ENCODE measurements at places on chromosomes 6 and 20.

GRCh38 chr6:117352466-117353081, 73.2 kb downstream of the ROS1 start:
- DNase-seq, result peak; percentile 29

DNA sequence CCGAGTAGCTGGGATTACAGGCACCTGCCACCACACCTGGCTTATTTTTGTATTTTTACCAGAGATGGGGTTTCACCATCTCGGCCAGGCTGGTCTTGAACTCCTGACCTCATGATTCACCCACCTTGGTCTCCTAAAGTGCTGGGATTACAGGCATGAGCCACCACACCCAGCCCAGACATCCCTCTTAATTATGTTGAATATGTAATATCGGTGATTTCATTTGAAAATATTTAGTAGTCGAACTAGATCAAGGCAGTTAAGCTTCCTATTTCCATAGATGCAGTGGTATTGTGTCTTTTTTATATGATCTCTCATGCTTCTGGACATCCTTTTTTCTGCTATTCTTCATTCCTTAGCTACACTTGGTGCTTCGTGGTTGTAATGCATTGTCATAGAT, 29.7 kb downstream of the ESR1 start:
- DNase-seq, result no peak

DNA sequence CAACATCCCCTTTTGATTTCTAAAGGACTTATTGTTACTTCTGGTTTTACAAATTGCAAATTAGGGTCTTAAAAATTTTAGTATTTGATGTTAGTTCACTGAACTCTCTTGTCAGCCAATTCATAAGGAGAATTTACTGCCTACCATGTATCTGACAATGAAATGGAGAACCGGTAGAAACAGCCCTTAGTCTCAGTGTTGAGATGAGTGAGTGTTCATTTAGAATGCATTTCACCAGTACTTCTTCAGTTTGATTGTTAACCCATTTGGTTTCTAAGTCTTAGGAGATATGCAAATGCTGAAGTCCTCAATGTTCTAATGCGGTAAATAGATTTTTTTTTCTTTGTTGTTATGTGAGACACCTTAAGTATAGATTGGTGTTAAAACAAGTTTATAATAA, 616.3 kb upstream of the FLRT3 start:
- DNase-seq, result no peak

GRCh38 chr6:48401016-48401415, 290.0 kb upstream of the PTCHD4 start:
- DNase-seq, result no peak

GRCh38 chr6:153621491-153621890, 417.5 kb upstream of the OPRM1 start:
- no peak for DNase-seq

GRCh38 chr6:116392132-116393013, 21.6 kb downstream of the DSE start:
- no peak for DNase-seq

DNA sequence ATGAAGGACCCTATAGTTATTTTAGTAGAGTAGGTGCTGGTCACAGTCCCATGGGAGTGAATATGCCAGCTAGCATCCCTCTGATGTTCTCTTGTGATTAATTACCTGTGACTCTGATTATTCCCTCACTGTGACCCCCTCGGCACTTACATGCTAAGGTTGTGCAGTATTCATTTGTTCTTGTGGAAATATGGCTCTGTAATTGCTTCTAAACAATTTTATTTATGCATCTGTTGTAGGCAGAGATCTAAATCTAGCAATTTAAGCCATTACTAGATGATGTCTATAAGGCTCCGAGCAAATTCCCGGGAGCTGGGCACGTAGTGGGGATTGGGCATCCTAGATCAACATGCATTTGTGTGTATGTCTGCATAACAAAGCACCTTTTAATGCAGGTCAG, 961.7 kb downstream of the KIF16B start:
- no peak for DNase-seq

GRCh38 chr6:135251498-135252441, 70.7 kb downstream of the MYB start:
- DNase-seq, result no peak

- no peak for DNase-seq
Measured at GRCh38 chr6:37619641-37620040, 78.0 kb downstream of the MDGA1 start.

DNA sequence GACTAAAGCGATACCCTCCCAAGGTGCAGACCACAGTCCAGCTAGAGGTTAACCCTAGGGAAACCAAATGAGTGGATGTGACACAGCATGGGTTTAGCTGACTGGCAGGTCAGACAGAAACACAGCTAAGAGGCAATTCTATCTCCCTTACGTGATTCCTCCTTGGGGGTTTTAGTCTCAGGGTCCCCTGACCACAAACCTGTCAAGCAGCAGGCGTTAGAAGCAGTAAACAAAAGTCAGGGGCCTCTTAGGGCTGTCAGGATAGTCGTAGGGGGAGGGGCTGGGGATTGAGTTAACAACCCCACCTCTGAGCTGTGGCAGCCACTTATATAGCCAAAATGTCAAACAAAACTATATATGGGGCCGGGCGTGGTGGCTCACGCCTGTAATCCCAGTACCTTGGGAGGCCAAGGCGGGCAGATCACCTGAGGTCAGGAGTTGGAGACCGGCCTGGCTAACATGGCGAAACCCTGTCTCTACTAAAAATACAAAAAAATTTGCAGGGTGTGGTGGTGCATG, 13.6 kb downstream of the KCNK5 start:
- no peak for DNase-seq

Measured in RKO (cell line).